Activated CD4-positive, alpha-beta T cell treated with anti-CD3 and anti-CD28 coated beads, Interleukin-2, amount 50 U/mL, for 24 hours (primary cell): ENCODE measurements at places on chromosomes 16 and 17.

GRCh38 chr17:64500862-64501765 lies 4.3 kb upstream of the POLG2 start:
- DNase-seq: no peak

DNA sequence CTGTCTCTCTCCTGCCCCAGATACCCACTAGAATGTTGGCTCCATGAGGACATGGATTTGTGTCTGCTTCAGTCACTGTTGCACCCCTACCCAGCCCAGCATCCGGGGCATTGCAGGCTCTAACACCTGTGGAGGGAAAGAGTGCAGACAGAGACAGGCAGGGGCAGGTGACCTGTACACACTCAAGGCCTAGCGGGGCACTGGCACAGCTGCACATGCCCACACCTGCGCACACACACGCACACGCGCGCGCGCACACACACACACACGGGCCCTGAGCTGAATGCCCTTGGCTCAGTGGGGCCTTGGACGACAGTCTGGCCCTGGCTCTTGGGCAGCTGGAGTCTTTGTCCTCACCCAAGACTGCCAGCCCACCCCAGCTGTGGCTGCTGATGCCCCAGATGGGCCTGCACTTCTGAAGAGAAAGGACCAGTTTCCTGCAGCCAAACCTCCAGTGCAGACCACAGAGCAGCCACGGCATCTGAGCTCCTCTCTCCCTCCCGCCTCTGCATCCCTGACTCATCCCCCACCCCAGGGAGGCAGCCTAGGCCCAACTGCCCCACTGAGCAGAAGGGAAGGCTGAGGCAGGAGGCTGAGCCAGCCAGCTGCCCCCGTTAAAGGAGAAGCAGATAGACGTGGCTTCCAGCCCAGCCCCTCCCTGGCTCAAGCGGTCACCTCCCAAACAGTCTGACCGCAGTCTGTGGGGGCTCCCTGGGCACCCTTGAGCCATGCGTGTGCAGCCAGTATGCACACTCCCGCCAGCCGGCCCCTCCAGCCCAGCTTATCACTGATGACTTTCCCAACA lies 12.3 kb upstream of the RAI1 start:
- no peak for DNase-seq

DNA sequence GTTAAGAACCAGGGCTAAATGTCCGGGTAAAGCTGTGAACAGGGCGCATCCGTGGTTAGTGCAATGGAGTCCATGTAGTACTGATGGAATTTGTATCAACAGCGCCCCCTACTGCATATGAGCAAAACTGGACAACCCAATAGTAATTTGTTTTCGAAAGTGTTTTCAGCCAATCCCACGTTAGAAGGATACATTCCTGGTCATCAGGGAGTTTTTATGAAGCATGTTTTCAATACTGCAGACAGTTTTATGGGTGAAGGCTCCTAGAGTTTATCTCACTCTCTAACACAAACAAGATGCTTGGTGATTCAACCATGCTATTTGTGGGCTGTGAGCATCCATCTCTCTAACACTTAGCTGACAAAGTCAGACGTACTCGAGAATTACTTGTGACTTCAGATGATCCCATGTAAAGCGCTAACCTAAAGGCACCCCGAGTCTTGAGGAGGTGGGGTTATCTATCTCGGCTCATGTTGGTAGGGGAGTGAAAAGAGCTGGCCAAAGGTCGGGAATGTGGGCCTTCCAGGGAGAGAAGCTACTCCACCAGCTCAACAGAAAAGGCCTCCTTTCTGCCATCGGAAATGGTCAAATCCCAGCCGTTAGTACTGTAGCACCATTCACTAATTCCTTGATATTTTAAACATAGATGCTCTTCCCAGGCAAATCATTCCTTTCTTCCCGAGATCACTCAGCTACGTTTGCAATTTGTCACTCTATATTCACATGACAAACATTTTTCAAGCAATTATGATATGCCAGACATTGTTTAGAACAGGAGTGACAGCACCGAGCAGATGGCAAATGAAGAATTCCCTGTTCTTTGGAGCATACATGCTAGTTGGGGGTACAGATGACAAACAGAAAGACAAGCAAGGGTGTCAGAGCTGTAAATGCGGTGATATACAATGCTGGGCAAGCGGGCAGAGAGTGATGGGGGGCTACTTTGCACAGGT lies 46.9 kb upstream of the HNF1B start:
- DNase-seq: no peak

- peak; percentile 48 for DNase-seq
These were observed 35.1 kb downstream of the IGF2BP1 start for GRCh38 chr17:49031965-49032928.

GRCh38 chr16:4976079-4976478 lies 17.9 kb downstream of the SEC14L5 start:
- DNase-seq: no peak

GRCh38 chr16:21638573-21638975 lies 13.8 kb downstream of the IGSF6 start:
- DNase-seq: no peak

GRCh38 chr17:83078378-83079351 lies 744 bp upstream of the METRNL start:
- no peak for DNase-seq

GRCh38 chr16:85523602-85524364 lies 89.3 kb upstream of the GSE1 start:
- DNase-seq: no peak

DNA sequence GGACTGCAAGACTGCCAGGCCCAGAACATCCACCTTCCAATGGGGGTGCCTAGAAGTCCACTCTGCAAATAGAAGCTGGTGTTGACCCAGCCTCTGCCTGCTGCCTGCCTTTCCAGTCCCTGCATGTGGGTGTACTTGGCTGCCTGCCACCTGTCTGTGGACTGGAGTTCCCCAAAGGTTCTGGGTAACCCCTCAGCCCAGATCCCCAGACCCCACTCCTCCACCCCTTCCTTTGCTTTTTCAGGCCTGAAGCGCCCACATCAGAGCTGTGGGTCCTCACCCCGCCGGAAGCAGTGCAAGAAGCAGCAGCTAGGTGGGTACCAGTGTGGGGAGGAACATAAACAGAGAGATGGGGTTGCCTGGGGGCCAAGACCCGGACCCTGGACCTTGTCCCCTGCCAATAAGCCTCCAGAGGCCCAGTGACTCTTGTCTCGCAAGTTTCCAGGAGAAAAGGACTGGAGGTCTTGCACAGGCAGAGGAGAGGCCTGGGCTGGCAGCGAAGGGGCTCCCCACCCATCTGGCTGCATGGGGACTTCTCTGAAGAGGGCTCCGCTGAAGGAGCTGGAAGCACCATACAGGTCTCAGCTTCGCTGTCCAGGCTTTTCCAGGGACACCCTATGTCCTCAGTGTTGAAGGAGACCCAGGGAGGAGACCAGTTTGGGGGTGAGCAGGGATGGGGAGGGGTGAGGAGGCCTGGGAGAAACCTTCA lies 34.3 kb downstream of the NLRC5 start:
- peak; percentile 53 for DNase-seq

DNA sequence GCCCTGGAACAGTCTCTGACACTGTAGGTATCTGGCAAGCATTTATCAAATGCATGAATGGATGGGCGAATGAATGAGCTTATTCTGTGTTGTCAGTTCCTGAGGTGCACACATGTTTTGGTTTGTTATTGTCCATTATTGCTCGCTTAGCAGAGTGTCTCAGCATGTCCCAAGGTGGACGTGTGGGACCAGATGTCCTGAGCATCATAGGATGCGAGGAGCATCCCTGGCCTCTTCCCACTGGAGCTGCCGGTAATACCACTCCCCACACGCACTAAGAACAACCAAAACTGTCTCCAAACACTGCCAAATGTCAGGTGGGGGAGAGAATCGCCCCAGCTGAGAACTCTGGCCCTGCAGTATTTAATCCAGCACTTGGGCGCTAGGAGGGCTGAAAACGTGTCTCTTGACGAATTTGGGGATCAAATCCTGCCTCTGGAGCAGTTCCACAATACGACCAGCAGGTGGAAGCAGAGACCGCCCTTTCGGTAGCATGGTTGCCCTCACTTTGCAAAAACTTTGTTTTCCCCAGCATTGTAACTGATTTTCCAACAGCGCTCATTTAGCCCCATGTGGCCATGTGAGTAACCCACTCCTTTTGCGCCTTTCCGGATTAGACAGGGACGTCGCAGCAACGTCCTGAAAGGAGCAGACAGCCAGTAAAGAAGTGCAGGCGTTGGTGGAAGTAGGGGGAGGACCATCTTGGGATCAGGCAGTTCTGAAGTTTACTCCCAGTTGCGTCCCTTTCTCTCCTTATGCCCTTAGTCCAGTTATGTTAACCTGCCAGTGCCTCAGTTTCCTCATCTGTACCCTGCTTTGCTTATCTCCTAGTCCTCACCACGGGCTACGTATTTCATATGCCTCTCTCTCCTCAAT lies 22.7 kb downstream of the TMEM114 start:
- DNase-seq: peak; percentile 48

DNA sequence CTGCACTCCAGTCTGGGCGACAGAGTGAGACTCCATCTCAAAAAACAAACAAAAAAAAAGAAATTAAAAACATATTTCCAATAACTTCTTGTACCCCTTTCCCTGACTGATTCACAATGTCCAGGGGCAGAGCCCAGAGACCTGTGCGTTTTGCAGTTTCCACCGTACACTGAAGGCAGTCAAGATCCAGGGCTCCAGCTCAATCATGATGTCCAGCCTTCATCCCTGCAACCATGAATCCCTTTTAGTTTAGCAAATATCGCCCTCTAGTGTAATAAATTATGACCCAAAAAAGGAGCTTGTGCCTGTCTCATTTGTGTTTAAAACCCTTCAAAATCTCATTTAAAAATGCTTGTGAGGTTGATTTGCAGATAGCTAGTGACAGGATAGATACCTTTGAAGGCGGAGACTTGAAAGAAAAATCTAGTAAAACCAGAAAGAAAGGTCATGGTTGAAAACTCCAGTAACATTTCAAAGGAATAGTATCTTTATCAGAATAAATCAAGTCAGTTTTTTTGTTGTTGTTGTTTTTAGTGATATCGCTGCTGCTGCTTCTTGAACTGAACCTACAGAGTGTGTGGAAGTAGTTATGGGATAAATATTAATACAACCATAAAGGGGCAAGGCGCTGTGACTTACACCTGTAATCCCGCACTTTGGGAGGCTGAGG lies 3.7 kb upstream of the ERN1 start:
- no peak for DNase-seq

DNA sequence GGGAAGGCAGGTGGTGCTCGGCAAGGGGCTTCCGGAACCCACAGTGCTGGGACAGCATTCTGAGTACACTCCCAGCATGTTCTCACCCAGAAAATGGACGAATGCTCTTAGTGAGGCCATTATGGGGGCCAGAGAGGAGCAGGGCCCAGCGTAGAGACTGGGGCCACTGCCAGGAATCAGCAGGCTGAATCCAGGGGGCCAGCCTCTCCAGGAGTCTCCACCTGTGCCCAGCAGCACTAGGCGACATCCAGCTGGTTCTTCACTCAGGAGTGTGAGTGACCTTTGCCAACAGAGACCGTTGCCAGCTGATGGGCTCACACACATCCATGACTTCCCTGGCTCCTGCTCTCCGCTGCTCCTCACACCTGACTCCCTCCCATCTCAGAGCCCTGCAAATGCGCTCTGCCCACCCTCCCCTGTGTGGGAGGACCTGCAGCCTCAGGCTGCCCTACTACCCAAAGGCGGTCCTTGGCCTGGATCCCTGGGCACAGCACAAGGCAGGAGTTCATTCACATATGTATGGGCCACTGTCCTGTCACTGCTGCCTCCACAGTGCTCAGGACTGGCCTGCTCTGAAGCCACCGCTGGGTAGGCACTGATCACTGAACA lies 5.1 kb downstream of the RHBDF1 start:
- no peak for DNase-seq

DNA sequence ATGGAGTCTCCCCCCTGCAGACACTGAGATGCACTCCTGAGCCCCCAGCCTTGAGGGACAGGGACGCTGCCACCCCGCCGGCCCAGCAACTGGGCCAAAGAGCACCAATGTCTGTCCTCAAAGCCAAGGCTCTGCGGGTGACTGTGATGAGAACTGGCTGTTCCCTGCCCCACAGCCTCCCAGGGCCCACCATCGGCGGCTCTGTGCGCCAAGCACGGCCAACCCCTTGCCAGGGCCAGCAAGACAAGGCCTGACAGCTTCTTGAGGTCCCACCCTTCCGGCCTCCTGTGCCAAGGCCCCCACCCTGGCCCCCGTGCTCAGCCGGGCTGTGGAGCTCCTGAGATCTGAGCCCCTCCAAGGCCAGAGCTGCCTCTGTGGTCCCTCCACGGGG lies 34.2 kb upstream of the PABPN1L start:
- no peak for DNase-seq

DNA sequence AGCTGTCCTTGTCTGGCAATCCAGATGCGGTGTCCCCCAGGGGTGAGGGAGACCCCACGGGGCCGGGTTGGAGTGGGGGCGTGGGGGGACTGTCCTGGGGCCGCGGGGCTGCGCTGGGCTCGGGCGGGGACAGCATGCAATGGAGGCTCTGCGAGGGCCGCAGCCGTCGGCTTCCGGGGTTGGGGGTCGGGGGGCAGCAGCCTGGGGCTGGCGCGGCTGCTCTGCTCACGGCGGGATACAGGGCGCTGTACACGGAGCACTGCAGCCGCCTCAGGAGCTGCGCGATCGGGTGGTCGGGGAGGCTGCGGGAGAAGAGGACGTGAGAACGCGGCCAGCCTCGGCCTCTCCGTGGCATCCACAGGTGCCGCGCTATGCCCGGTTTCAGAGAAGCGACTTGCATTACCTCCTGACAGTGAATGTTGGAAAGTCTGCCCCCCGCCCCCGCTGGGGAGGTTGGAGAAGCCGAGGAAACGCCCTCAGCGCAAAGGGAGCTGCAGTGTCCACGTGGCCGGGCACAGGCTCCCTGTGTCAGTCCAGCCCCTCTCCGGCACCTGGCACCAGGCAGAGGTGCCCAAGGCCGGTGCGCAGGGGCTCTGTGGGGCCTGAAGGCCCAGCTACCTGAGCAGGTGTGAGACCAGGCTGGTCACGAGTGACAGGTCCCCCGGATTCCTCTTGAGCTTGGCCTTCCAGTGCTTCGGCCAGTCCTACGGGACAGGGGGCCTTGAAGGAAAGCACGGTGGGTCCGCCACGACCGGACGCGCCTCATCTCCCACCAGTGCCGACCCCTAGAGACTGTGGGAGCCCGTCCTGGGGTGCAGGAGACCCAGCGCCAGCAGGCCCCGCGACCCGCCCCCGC lies 9.4 kb upstream of the SPATA2L start:
- DNase-seq: no peak

DNA sequence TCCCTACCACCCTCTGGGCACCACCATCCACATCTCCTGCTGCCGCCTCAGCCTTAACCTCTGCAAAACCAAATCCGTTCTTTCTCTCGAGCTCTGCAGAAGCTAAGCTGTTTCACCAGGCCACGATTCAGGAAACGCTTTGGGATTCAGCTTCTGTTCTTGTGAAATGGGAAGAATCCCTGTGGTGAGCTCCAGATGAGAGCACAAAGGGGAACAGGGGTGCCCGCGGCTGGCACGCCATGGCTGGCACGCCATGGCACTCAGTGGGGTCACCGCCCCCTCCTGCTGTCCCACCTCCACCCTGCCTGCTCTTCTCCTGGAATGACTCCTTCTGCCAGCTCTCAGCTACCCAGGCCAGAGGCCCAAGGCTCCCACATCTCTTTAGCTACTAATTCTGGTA lies 5.7 kb downstream of the QPRT start:
- DNase-seq: no peak

GRCh38 chr16:80705596-80705995 lies 98.8 kb downstream of the CDYL2 start:
- no peak for DNase-seq
